COLO829 (cell line): ENCODE measurements at places on chromosomes 7 and 10.

- no peak for DNase-seq
These were observed 260.8 kb downstream of the DNAJB6 start for GRCh38 chr7:157597562-157597961.

DNA sequence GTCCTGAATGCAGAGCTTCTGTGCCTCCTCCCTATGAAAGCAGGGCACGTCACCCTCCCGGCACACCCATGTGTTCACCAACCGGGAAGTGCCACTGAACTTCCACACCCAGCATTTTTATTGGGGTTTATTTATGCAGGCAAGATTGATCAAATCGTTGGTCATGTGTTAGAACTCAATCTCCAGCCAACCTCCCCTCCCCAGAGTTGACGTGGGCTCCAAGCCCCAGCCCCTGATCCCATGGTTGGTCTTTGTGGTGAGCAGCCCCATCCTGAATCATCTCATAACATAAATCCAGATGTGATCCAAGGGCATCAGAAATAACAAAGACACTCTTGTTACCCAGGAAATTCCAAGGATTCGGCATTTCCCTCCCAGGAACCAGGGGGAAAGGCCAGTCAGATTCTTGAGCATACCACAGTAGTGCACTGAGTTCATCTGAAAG is 151.2 kb downstream of the TPST1 start:
- DNase-seq = peak; percentile 99

DNA sequence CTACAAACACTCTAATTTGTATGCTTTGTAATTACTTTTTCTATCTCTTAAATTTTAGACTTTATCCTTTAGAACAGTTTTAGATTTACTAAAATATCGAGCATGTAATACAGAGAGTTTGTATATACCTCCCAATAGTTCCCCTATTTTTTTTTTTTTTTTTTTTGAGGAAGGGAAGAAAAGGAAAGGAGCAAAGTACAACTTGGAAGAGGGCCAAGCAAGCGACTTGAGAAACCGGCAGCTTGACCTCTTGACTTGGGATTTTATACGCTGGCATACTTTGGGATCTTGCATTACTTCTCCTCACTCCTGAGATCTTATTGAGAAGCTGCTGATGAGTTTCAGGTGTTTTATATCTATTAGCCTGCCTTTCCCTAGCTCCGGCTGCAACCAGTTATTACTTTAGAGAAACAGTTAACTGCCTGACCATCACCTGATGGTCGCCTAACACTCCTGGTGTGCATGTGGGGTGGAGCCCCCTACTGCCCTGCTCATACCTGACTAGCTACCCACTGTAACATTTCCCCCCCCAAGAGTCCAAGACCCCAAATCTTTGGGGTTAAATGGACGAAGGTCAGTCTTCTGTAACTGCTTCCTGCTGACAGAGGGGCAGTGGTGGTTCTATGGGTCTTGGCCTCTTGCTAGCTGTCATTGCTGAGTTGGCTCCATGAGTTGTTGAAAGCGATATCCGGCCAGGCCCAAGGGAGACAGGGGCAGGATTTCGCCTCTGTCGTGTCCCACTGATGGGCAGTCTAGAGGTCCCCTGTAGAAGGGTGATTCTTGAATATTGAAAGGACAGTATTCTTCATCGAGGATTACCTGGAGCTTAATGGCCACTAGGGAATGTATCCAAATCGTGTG is 28.5 kb downstream of the MKLN1 start:
- no peak for DNase-seq

DNA sequence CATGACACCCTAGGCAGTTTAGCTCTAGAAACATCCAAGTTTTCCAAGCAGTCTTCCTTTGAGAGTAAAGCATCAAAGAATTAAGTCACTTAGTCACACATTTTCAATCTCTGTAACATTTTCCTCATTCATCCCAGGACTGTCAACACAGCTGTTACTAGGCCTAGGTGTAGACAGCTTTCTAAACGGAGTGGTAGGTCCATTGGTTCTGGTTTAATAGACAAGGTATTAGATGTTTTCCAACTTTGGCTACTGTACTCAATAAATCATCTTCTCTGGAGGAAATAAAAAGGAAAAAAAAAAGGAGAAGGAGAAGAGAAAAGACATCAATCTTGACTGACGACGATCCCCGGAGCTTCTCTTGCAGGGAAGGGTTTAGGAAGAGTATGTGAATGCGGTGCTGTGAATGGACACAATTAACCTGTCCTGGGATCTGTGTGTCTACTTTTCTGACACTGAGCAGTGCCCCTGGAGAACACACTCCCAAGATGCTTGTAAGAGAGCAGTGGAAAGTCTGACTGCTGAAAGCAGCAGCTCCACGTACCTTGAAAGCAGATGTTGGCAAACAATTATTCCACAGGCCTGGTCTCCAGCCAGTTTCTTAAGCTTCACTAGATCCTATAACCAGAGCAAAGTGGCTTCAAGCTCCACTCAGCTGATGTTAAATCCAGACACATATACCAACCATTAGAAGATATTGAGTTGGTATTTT is 59.1 kb downstream of the CXCL12 start:
- no peak for DNase-seq

DNA sequence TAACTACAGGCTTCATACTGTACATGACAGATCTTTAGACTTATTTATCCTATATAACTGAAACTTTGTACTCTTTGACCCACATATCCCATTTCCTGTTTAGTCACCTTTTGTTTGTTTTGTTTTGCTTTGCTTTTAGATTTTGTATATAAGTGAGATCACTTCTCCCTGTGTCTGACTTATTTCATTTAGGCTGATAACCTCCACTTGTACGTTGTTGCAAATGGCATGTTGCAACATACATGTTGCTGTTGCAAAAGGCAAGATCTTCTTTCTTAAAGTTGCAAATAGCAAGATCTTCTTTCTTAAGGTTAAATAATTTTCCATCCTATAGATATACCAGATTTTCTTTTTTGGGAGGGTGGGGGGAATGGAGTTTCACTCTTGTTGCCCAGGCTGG is 341.5 kb downstream of the OTUD1 start:
- no peak for DNase-seq

DNA sequence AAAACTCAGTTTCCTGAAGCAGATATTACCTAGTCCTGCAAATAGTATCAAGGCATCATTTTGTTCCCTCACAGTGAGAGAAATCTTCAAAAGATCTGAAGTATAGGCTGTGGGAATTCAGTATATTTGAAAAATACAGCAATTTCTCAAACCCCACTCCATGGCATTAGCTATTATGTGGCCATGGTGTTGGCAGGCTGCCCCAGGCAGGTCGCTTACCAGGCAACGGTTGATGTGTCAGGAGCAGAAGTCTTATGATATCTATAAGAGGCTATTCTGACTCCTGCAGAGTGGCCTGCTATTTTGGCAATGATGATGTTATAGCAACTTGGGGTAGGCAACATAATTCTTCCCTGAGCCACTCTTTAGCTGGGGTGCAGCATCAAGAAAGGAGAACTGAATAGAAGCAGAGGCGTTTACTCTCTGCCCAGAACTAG is 187.9 kb downstream of the PLXDC2 start:
- no peak for DNase-seq

GRCh38 chr7:2572101-2572842 is 13.5 kb downstream of the IQCE start:
- no peak for DNase-seq

GRCh38 chr7:88042157-88042556 is 108.1 kb downstream of the ADAM22 start:
- no peak for DNase-seq

GRCh38 chr10:88608780-88609179 is 22.2 kb downstream of the LIPJ start:
- no peak for DNase-seq
